NCI-H460 (cell line): ENCODE measurements at places on chromosomes 7 and 10. TPM values are rescaled to one million over a fixed set of nuclear protein-coding genes. Genes with fewer than 3 reads are reported as not detected.

PAXIP1 gene
- total RNA-seq, result 11.6 and 13.8 TPM in 2 replicates

- DNase-seq, result peak; percentile 30
Observed at GRCh38 chr10:91198781-91199180, 21.7 kb upstream of the PCGF5 start.

GRCh38 chr10:11325817-11326216 is 285.6 kb downstream of the USP6NL start:
- DNase-seq, result no peak

DNA sequence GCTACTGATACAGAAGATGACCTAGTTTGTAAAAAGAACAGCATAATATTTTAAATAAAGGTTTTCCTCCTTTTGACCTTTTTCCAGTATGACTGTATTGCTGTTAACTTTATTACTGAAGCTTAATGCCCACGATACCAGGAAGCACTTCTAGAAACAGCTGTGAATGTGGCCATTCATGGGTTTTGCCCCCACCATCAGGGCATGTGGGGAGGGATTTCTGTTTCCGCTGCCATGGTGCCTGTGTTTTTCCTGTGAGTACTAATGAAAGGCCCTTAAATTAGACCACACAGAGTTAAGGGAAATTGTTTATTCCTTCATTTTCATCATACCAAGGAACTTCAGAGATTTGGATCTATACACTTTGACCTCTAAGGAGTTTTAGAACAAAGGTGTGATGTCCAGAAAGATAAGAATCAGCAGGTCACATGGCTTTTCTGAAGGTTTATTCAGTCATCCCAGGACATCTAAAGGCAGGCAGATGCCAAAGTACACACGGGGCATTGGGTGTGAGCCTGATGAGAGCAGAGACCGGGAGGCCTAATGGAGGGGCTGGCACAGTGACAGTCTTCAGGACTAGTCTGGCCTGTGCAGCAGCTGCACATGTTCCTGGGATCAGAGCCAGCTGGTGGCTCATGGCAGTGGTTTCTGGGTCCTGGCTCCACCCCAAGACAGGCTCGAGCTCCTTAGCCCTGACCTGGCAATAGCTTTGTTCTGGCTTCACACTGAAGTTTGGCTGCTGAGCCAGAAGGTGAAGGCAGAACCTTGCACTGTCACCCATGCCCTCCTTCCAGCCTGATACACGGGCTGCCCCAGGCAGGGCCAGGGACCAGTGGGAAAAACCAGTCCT is 190.9 kb downstream of the REEP3 start:
- DNase-seq, result peak; percentile 90

GRCh38 chr10:17409170-17409733 is 45.1 kb downstream of the ST8SIA6 start:
- DNase-seq, result no peak

- no peak for DNase-seq
Observed at GRCh38 chr10:10726101-10726500, 291.6 kb upstream of the CELF2 start.

- no peak for DNase-seq
Observed at GRCh38 chr7:53191836-53192443, 156.5 kb downstream of the POM121L12 start.

DNA sequence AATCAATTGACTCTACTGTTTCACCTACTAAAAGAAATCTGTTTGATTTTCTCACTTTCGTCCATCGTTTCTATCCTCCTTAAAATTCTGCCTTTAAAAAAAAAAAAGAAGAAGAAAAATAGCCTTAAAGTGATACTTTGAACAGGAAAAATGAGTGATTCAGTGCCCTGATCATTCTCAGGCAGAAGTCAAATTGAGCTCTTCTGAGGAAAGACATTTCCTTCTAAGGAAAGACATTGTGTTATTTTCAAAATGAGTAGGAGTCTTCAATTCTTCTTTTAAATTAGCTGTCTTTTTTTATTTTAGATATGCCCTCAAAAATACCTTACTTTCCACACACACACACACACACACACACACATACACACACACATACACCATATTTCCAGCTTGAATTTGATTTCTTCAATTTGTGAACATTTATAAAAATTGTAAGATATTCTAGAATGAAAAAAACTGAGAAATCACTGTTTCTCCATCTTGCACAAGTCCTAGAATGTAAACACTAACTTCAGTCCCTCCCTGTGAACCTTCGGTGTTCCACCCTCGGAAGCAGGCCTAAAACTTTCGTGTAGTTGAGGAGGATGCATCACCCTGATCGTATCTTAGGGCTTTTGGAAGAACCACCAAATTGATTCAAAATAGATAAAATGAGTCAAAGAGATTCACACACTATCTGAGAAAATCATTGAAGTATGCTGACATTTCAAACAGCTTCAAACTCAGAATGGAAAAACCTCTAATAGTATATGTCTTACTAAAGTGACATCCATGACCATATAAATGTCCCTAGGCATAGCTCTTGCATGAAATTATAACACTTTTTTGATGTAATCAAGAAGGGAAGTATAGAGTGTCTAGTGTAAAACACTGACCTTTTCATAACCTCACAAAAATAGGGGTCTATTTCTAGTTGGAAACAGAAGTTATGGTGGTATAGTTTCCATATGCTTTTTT is 270.8 kb downstream of the GATA3 start:
- DNase-seq, result no peak

- no peak for DNase-seq
Observed at GRCh38 chr10:21501731-21502347, 23.6 kb downstream of the SKIDA1 start.

GRCh38 chr10:13708256-13708990 is 121.7 kb downstream of the PRPF18 start:
- no peak for DNase-seq

DNA sequence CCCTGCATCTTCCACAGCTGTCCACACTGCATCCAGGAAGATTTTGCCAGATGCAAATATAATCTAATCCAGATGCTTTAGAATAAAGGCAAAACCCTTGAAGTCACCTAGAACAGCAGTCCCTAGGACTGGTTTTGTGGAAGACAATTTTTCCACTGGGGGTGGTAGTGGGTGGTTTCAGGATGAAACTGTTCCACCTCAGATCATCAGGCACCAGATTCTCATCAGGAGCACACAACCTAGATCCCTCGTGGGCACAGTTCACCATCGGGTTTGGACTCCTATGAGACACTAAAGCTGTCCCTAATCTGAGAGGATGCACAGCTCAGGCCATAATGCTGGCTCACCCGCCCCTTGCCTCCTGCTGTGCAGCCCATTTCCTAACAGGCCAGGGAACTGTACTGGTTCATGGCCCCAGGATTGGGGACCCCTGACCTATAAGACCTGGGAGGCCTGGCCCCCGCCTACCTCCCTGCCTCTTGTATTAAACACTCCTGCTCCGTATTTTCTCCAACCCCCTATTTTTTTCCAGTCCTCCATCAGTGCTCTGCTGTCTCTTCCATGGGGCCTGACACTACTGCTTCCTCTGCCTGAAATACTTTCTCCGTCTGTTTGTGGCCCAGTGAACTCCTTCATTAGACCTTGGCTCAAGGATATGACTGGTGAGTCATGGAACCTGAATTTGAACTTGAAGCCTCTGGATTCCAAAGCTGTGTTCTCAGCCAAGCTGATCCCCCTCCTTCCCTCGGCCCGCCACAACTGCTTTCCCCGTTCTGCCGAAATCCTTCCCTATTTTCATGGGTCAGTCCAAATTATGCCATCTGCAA is 79.9 kb upstream of the RHEB start:
- DNase-seq, result no peak

- no peak for DNase-seq
Observed at GRCh38 chr7:101235050-101235449, 2.6 kb downstream of the CLDN15 start.

GRCh38 chr10:71466330-71466729 is 69.6 kb downstream of the CDH23 start:
- no peak for DNase-seq
